ENCODE measurements at places on chromosomes 2 and 18.

DNA sequence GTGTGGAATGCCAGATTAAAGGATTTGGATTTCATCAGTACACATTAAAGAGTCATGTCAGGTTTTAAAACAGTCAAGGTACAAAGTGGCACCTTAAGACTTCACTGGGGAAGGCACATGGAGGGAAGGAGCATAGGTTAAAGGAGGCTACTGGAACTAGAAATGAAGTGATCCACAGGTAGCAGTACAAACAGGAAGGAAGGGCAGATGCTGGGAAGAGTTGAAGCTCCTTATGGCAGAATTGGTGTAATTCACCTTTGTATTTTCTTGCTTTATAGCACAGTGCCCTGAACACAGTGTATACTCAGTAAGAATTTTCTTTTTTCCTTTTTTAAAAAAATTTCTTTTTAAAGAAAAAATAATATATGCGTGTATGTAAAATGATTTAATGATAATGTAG, 177.1 kb downstream of the BABAM2 start:
- no peak for DNase-seq

- no peak for DNase-seq
These were observed 55.1 kb downstream of the SPHKAP start for GRCh38 chr2:228126401-228126800.

DNA sequence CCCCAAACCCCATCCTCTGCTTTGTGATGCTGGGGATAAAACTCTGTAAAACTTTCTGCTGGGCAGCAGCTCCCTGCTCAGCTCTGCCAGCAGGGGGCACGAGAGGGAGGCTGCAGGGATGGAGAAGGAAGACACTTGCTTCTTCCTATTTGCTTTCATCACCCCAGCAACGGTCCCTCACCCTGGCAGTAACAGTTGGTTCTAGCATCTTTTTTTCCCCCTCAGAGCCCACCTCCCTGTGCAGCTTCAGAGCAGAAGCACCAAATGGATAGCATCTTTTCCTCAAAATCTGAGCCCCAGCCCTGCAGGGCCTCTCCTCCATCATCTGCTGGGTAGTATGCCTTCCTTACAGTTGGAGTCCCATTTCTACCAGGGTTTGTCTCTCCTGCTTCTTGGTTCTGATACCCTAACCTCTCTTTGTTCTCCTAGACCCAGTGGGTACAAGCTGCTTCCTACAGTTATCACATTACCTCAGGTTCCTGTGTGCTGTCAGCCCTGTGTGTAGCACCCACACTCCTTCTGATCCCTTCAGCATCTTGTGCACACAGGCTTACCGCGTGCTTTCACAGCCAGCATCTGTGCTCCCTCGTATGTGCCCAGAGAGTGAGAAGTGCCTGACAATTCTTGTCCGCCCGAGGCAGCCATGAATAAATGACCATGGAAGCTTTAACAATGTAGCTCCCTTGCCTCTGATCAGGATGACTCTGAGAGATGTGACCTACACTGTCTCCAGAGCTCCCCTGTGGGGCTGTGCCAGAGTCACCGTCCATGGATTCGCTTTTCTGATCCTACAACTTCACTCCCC, 14.5 kb downstream of the CKAP2L start:
- DNase-seq = peak; percentile 72

DNA sequence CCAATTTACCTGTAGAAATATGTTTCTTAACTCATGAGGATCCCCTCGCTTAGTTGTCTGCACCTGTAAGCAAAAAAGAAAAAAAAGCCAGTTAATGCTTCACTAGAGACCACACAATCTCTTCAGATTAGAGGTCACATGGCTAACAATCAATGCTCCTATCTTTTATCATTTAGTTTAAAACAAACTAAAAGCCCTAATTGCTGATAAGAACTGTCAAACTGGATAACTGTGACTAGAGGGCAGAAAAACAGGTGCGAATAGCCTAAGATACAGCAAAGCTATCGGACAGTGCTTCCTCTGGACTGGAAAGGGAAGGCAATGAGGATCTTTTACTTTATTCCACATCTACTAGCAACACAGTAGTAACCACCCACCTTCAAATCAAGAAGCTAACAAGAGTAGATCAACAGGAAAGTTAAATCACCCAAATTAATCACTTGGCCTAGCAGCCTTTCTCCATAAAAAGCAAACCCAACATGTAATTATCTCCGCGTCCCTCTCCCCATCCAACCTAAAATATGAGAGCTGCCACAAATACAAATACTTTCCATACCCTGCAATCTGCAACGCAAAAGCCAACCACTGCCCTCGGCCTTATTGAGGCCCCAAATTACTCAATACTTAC, 734 bp downstream of the SLC25A12 start:
- DNase-seq = no peak

- DNase-seq = peak; percentile 18
These were observed 79.9 kb downstream of the ALK start for GRCh38 chr2:29841386-29842004.

DNA sequence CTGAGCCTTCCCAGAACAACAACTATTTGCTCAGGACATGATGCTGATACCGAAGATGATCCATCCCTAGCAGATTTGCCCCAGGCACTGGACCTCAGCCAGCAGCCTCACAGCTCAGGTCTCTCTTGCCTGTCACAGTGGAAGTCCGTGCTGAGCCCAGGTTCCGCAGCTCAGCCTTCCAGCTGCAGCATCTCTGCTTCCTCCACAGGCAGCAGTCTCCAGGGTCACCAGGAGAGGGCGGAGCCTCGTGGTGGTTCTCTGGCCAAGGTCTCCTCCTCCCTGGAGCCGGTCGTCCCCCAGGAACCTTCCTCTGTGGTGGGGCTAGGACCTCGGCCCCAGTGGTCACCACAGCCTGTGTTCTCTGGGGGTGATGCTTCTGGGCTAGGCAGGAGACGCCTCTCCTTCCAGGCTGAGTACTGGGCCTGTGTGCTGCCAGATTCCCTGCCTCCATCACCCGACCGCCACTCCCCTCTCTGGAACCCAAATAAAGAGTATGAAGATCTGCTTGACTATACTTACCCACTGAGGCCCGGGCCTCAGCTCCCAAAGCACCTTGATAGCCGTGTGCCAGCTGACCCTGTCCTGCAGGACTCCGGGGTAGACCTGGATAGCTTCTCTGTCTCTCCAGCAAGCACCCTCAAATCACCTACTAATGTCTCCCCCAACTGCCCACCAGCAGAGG, 15.4 kb downstream of the CEP68 start:
- DNase-seq = no peak

Data from GDM1 (cell line).